IgD-negative memory B cell (primary cell): ENCODE measurements at places on chromosomes 7 and 10. TPM values are rescaled to one million over a fixed set of nuclear protein-coding genes. Genes with fewer than 3 reads are reported as not detected.

Gene NPTX2
- polyA plus RNA-seq: not detected

Gene NACAD
- polyA plus RNA-seq: not detected

Gene TFPI2
- polyA plus RNA-seq: not detected

Gene IDI2
- polyA plus RNA-seq: not detected

Gene EN2
- polyA plus RNA-seq: not detected

Gene FFAR4
- not detected for polyA plus RNA-seq

Gene NSUN6
- 8.6 TPM for polyA plus RNA-seq

Gene INSYN2A
- polyA plus RNA-seq: not detected

Gene PIK3CG
- polyA plus RNA-seq: 27.7 TPM

Gene MAGI2
- polyA plus RNA-seq: not detected

Gene POU6F2
- not detected for polyA plus RNA-seq

Gene POMZP3
- polyA plus RNA-seq: 11.1 TPM

Gene ZNF518A
- 12.8 TPM for polyA plus RNA-seq

Gene WDFY4
- polyA plus RNA-seq: 78.7 TPM

Gene TYSND1
- polyA plus RNA-seq: 21.0 TPM

Gene C10orf105
- polyA plus RNA-seq: not detected

Gene GARIN1A
- polyA plus RNA-seq: 0.10 TPM

Gene PRF1
- 24.3 TPM for polyA plus RNA-seq

Gene CCDC7
- 3.9 TPM for polyA plus RNA-seq

Gene ATOH7
- polyA plus RNA-seq: not detected

Gene NEUROD6
- not detected for polyA plus RNA-seq

Gene COL17A1
- polyA plus RNA-seq: not detected

Gene EPHB6
- 37.6 TPM for polyA plus RNA-seq

Gene ALOX5
- 193 TPM for polyA plus RNA-seq

Gene XRCC2
- 0.43 TPM for polyA plus RNA-seq

Gene KCNMA1
- polyA plus RNA-seq: 5.5 TPM

Gene LIPN
- polyA plus RNA-seq: 0.31 TPM

Gene PFKFB3
- polyA plus RNA-seq: 7.0 TPM

Gene GIGYF1
- polyA plus RNA-seq: 2.6 TPM

Gene BICC1
- polyA plus RNA-seq: not detected

Gene EIF4EBP2
- polyA plus RNA-seq: 39.6 TPM
